Activated effector memory CD4-positive, alpha-beta T cell treated with anti-CD3 and anti-CD28 coated beads, Interleukin-2, amount 50 U/mL, for 16 hours (primary cell): ENCODE measurements at places on chromosomes 7 and 10.

DNA sequence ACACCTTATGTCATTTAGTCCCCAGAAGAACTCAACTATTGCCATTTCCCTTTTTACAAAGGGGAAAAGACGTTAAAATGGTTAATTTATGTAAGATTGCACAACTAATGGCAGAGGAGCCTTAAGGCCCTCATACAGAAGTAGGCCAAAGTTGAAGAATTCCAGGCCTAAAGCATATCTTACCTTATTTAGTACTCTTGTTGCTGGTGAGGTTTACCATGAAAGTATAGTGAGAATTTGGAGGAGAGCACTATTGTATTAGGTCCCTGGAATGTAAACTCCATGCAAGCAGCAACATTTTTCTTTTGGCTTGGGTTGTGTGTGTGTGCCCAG, 731 bp upstream of the CRPPA start:
- DNase-seq: no peak

DNA sequence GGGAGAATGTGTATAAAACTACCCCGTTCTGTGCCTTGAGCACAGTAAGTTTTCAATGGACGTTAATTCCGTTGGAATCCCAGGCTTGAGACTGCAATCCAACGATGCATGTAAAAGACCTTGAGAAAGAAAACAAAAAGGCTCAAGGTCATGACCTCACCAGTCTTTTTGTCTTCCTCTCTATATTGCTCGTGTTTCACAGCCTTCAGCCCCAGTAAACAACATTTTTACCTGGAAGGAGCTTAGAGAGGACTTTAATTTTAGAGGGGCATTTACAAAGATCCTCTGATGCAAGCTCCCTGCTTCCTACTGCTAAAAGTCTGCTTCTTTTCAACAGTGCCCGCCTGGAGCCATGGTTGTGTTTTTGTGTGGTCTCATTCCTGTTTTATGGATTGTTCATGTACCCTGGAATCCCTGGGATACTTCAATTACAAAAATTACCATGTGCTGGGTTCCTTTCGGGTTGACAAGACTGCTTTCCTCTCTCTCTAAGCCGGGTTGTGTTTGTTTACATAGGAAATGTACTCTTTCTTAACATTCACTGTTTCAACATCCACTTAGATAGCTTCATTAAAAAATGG, 320.1 kb upstream of the NFE2L3 start:
- no peak for DNase-seq

DNA sequence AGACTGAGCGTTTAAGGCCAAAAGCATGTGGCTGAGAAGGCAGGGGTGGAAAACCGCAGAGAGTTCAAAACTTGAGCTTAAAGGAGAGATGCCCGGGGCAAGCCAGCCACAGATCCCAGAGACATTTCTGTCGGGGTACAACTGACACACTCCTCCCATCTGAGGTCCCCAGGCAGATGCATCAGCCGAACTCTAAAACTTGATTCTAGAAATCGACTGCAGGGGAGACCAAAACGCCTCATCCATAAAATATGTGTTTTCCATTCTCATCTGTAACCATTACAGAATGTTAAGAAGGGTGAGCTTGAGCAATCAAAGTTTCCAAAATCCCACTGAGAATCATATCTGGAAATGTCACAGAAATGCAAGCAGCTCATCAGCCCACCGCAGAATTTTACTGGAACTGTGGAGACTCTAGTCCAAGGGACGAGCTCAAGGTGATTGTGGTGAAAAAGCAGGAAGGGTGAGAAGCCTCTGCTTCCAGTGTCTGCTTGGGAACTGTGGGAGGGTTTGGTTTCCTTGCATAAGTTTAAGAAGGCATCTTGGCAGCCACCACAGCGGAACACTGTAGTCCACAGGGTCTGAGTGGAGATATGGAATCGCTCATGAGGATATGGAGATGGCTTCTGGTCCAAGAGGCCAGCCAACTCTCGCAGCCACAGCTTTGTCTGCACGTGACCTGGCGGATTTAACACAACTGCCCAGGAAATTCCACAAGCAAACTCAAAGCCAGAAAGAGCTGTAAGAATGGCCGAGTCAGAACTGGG, 249.2 kb downstream of the SFMBT2 start:
- no peak for DNase-seq

- no peak for DNase-seq
Observed at GRCh38 chr7:99731638-99732374, 3.2 kb downstream of the CYP3A7 start.

DNA sequence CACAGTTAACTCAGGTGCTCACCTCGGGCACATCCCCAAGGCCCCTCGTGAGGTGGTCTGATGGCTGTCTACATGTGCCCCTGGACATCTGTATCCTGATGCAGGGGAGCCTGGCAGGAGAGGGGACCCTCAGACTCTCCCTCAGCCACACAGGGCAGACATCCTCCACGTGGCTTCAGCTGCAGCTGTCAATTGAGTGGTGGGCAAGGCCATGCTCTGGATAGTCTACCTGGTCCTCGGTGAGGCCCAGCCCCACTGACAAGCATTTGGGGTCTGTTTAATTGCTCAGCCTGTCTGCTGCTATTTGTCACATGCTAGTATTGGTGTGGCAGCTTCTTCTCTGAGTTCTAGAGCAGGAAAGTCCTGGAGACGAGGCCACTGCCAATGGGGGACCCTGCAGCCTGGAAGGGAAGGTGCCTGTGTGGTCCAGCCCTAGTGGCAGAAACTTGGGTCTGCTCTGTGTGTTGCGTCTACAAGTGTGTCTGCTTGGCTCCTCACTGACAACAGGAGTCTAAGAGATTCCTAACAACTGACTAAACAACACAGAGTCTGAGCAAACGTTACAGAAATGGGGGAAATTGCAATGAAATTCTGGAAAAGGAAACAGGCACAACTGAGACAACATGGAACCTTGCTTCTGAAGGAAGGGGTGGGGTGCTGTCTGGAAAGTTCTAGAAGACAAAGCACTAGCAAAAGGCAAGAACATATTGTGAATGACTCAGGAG, 59.3 kb upstream of the IGFBP3 start:
- no peak for DNase-seq
